Activated T-helper 1 cell treated with anti-CD3 and anti-CD28 coated beads, Interleukin-12 subunit alpha, Interleukin-12 subunit beta, Interleukin-2, Interleukin-4 antibody, amounts not matched to agents 30 ng/mL and 10 ng/mL and 1 ng/mL, durations not matched to agents 14 hours and 24 hours and 36 hours (primary cell): ENCODE measurements at places on chromosomes 6 and 20. TPM values are rescaled to one million over a fixed set of nuclear protein-coding genes. Genes with fewer than 3 reads are reported as not detected.

DNA sequence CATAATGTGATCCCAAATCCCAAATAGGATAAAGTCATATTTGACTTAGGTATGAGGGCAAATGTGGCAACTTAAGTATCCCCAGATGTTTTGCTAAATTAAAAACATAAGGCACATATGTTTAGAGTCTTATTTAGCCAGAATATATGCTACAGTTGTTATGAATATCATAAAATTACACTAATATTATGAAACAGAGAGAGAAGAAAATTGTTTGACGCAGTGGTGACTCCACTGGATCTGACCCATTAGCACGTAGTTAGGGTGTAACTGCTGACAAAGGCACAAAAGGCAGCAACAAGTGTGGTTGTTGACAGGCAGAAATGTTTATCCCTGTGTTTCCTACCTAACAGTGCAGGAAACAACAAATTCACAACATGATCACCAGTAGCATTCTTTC lies 152.4 kb upstream of the THBS2 start:
- H3K27me3 ChIP-seq, result no peaks in the 10 kb centered on the region
- H3K27ac ChIP-seq, result no peak overlapping the region
- H3K4me3 ChIP-seq, result no peak overlapping the region
- DNase-seq, result no peak
- no peaks in the 10 kb centered on the region for H3K36me3 ChIP-seq
- no peaks in the 10 kb centered on the region for H3K4me1 ChIP-seq

Gene LY6G5C
- total RNA-seq, result 4.7 and 4.9 TPM in 2 replicates

DNA sequence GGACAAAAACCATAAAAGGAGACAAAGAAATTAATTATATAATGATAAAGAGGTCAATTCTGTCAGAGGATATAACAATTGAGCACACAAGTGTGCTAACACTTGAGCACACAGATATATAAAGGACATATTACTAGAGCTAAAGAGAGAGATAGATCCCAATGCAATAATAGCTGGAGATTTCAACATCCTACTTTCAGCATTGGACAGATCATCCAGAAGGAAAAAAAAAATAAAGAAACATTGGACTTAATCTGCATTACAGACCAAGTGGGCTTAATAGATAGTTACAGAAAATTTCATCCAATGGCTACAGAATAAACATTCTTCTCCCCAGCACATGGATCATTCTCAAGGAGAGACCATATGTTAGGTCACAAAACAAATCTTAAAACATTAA lies 9.9 kb downstream of the VNN1 start:
- peaks cover 23% of the 10 kb centered on the region for H3K27me3 ChIP-seq
- no peak overlapping the region for H3K4me3 ChIP-seq
- H3K27ac ChIP-seq, result no peak overlapping the region

Gene PRSS16
- 0.13 and 0.98 TPM in 2 replicates for total RNA-seq

- no peaks in the 10 kb centered on the region for H3K27me3 ChIP-seq
- no peak overlapping the region for H3K4me3 ChIP-seq
- H3K36me3 ChIP-seq, result peaks cover 23% of the 10 kb centered on the region
- DNase-seq, result no peak
- no peak overlapping the region for H3K27ac ChIP-seq
These were observed 145.6 kb downstream of the JARID2 start for GRCh38 chr6:15391500-15391899.

- H3K4me3 ChIP-seq, result no peak overlapping the region
- H3K27me3 ChIP-seq, result no peaks in the 10 kb centered on the region
- no peak overlapping the region for H3K27ac ChIP-seq
- peaks cover 8% of the 10 kb centered on the region for H3K4me1 ChIP-seq
These were observed 45.6 kb upstream of the CD93 start for GRCh38 chr20:23131766-23132165.

Gene SEC23B
- 110 and 113 TPM in 2 replicates for total RNA-seq

GRCh38 chr6:54876365-54876764 lies 29.8 kb downstream of the FAM83B start:
- H3K27me3 ChIP-seq, result no peaks in the 10 kb centered on the region
- H3K4me1 ChIP-seq, result no peaks in the 10 kb centered on the region
- no peak overlapping the region for H3K4me3 ChIP-seq

DNA sequence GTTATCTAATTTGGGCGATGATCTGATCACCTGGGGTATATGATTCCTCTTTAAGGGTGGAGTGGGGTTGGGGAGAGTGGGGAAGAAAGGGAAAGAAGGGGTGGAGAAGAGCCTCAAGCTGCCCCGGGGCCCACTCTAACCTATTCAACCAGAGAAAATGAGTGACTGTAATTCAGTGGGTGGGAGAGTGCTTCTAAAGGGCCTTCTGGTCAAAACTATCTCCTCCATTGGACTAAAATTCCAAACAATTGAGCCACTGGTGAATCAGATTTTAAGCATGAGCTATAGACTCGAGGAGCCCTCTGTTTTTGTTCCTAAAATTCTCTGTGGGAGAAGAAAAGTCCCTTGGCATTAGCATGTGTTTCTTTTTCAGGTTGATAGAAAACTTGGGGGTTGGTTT lies 296.8 kb downstream of the CLIC5 start:
- peaks cover 25% of the 10 kb centered on the region for H3K4me1 ChIP-seq
- no peak for DNase-seq
- H3K36me3 ChIP-seq, result peaks cover 1% of the 10 kb centered on the region

DNA sequence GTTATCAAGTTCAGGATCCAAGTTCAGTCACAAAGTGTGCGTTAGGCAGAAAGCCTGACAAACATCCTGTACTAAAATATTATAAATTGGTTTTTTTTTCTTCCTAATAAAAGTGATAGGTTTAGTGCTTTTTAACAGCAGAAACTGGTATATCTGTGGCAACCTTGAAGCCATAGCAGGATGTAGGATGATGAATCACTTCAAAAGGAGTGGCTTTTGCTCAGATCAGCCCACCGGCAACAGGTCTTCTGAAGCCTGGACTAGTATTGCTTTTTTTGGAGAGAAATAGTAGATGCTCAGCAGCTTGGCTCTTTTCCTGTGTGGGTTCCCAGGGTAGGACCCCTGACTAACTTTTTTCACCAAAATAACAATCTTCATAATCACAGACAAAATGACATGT lies 190.8 kb downstream of the EPM2A start:
- no peaks in the 10 kb centered on the region for H3K4me1 ChIP-seq
- no peak for DNase-seq
- H3K27me3 ChIP-seq, result no peaks in the 10 kb centered on the region
- no peak overlapping the region for H3K27ac ChIP-seq

Gene GPX5
- total RNA-seq, result not detected in 2 replicates

DNA sequence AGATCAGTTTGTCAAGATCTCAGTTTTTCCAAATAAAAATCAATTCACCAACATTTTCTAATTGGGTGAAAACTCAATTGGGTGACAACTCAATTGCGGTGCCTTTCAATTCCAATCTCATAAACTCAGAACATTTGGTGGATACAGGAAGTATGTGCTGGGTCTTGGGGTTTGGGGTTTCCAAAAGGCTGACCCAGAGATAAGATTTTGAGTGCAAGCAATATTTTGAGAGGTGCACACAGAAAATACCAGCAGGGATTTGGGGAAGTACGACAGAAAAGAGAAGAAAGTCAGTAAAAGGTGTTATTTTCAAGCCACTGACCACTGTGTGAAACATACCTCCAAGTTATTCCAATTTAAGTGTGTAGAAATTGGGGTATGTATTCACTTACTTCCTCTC lies 258.0 kb downstream of the PHACTR1 start:
- DNase-seq, result no peak
- no peak overlapping the region for H3K4me3 ChIP-seq
- H3K27me3 ChIP-seq, result peaks cover 13% of the 10 kb centered on the region
- no peaks in the 10 kb centered on the region for H3K36me3 ChIP-seq

- H3K27ac ChIP-seq, result no peak overlapping the region
- H3K36me3 ChIP-seq, result no peaks in the 10 kb centered on the region
- DNase-seq, result no peak
- no peaks in the 10 kb centered on the region for H3K4me1 ChIP-seq
- H3K4me3 ChIP-seq, result no peak overlapping the region
These were observed 799 bp upstream of the ME1 start for GRCh38 chr6:83431545-83432155.

Gene LY6G6F
- not detected in 2 replicates for total RNA-seq

- H3K27me3 ChIP-seq, result no peaks in the 10 kb centered on the region
- DNase-seq, result no peak
- no peak overlapping the region for H3K27ac ChIP-seq
- no peak overlapping the region for H3K4me3 ChIP-seq
These were observed 4.4 kb downstream of the SMLR1 start for GRCh38 chr6:130831607-130832006.

GRCh38 chr6:121993362-121993761 lies 406.1 kb upstream of the HSF2 start:
- H3K4me3 ChIP-seq, result no peak overlapping the region
- H3K36me3 ChIP-seq, result no peaks in the 10 kb centered on the region
- H3K27me3 ChIP-seq, result peaks cover 2% of the 10 kb centered on the region
- DNase-seq, result no peak
- H3K27ac ChIP-seq, result no peak overlapping the region

DNA sequence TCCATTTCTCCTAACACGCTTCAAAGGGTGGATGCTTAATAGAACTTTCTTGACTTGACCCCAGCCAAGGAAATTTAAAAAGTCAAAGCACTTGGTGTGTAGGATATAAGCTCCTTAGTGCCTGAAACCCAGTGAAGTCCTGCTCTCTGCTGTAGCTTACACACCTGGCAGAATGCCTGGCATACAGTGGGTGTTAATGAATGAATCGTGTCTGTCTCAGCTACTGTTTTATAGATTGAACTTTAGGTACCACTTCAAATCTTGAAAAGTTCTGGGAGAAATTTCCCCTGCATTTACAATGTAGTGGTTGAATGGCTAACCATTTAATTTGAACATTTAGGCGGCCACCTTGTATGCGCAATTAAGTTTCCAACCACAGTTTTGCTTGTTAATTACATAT lies 70.5 kb upstream of the ZNF217 start:
- no peak for DNase-seq
- peaks cover 39% of the 10 kb centered on the region for H3K4me1 ChIP-seq
- H3K36me3 ChIP-seq, result no peaks in the 10 kb centered on the region
- H3K27me3 ChIP-seq, result peaks cover 2% of the 10 kb centered on the region
- no peak overlapping the region for H3K27ac ChIP-seq

- no peak for DNase-seq
- no peaks in the 10 kb centered on the region for H3K36me3 ChIP-seq
- no peak overlapping the region for H3K27ac ChIP-seq
- no peaks in the 10 kb centered on the region for H3K27me3 ChIP-seq
- no peak overlapping the region for H3K4me3 ChIP-seq
These were observed 1259.8 kb upstream of the GJE1 start for GRCh38 chr6:140872885-140873284.

DNA sequence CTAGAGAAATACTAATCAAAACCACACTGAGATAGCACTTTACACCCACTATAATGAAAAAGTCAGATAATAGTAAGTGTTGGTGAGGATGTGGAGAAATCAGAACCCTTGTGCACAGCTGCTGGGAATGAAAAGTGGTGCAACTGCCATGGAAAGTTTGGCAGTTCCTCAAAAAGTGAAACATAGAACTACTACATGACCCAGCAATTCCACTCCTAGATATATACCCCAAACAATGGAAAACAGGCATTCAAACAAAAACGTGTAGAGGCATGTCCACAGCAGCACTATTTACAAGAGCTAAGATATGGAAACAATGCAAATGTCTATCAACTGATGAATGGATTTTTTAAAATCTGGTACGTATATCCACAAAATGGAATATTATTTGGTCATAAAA lies 117.5 kb upstream of the C6orf118 start:
- H3K27ac ChIP-seq, result no peak overlapping the region
- H3K4me3 ChIP-seq, result no peak overlapping the region
- no peaks in the 10 kb centered on the region for H3K4me1 ChIP-seq
- DNase-seq, result no peak
- H3K36me3 ChIP-seq, result no peaks in the 10 kb centered on the region
